ENCODE measurements at places on chromosomes 12 and 14.
A peak's percentile ranks its signal among the peaks of the same experiment; 100 is the strongest.

DNA sequence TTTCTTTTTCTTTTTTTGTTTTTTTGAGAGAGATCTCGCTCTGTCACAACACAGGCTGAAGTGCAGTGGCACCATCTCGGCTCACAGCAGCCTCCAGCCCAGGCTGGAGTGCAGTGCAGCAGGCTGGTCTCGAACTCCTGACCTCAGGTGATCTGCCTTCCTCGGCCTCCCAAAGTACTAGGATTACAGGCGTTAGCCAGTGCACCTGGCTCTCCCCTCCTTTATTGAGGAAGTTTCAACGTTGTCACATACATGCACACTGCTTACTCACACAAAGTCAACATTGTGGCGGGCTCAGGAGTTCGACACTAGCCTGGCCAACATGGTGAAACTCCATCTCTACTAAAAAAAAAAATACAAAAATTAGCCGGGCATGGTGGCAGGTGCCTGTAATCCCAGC, 32.0 kb downstream of the EAPP start:
- no peaks in the 10 kb centered on the region for H3K36me3 ChIP-seq
- no peaks in the 10 kb centered on the region for H3K27me3 ChIP-seq
- no peak for DNase-seq
- no peaks in the 10 kb centered on the region for H3K4me1 ChIP-seq
- no peak overlapping the region for H3K27ac ChIP-seq
- no peak overlapping the region for H3K4me3 ChIP-seq

DNA sequence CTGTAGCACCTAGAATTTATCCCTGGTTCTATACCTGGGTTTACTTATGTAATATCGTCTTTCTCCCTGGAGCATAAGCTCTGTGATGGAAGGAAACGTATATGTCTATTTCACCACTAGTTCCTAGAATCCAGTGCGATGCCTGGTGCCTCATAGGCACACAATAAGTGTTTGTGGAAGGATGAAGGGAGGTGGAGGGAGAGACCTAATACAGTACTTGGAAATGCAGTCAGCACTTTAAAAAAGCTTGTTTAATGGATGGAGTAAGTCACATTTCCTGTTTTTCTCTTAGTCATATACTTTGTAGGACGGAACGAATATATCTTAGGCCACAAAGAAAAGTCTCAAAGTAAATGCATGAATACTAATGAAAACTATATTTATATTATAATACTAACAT, 186.5 kb upstream of the HMGA2 start:
- peaks cover 46% of the 10 kb centered on the region for H3K4me1 ChIP-seq
- no peak overlapping the region for H3K4me3 ChIP-seq
- no peak overlapping the region for H3K27ac ChIP-seq
- DNase-seq: no peak

GRCh38 chr12:124018539-124018938, 45.5 kb downstream of the ZNF664 start:
- no peak overlapping the region for H3K27ac ChIP-seq
- H3K27me3 ChIP-seq: no peaks in the 10 kb centered on the region
- no peak overlapping the region for H3K4me3 ChIP-seq
- no peaks in the 10 kb centered on the region for H3K36me3 ChIP-seq
- H3K4me1 ChIP-seq: no peaks in the 10 kb centered on the region

GRCh38 chr12:59182191-59182590, 261.9 kb upstream of the LRIG3 start:
- H3K4me1 ChIP-seq: peaks cover 5% of the 10 kb centered on the region
- no peak for DNase-seq
- no peaks in the 10 kb centered on the region for H3K27me3 ChIP-seq

DNA sequence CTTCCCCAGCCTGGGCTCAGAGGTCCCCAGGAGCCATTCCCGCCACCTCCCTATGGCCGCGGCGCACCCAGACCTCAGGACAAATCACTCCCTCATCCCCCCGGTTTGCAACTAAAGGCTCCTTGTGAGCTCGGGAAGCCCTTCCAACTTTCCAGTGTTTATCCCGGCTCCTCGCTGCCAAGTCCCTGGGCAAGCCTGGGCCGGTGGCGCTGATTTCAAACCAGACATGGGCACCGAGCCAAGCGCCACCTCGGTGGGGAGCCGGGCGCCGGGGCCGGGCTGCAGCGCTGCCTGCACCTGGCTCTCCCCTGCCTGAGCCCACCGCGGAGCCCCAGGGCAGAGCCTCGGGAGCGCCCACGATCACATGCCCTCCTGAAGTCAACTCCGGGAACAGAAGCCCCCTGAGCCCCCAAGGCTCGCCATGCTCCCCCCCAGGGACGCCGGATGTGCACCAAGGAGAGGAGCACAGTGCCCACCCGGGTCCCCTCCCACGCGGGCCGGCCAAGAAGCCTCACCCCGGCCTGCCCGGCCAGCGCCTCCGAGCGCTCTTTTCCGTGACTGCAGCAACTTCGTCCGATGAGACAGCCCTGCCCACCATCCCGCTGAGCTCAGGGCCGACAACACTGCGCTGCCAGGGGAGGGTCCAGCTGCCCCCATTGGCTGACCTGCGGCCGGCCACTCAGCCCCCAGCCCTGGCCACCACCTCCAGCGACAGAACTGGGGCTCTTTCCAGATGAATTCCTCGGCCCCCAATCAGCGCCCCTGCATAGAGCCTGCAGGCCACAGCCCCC, 50.0 kb downstream of the NCOR2 start:
- H3K36me3 ChIP-seq: no peaks in the 10 kb centered on the region
- H3K4me3 ChIP-seq: peak overlapping the region; percentile 62
- H3K27ac ChIP-seq: peak overlapping the region; percentile 97
- no peaks in the 10 kb centered on the region for H3K27me3 ChIP-seq
- H3K4me1 ChIP-seq: peaks cover 63% of the 10 kb centered on the region
- no peak for DNase-seq

- no peak overlapping the region for H3K4me3 ChIP-seq
- DNase-seq: no peak
- H3K4me1 ChIP-seq: no peaks in the 10 kb centered on the region
- no peaks in the 10 kb centered on the region for H3K27me3 ChIP-seq
- H3K27ac ChIP-seq: no peak overlapping the region
- H3K36me3 ChIP-seq: no peaks in the 10 kb centered on the region
These were observed 73.2 kb upstream of the BICD1 start for GRCh38 chr12:32033406-32033805.

DNA sequence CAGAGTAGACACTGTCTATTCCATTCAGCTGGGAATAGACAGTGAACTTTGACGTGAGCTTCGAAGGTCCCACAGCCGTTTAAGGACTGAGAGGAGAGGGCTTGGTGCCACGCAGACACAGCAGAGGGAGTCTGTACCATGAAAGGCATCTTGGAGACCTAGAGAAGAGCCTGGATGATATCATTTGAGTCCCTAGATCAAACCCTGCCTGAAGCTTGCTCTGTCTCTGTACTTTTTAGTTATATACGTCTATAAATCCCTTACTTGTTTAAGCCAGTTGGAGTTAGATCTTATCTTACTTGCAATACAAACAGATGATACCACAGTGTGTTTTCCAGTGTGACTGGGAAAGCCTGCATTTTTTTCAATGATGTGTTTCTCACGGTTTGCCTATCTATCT, 128.9 kb upstream of the RTL1 start:
- H3K27me3 ChIP-seq: no peaks in the 10 kb centered on the region
- no peak for DNase-seq
- H3K4me3 ChIP-seq: no peak overlapping the region
- H3K27ac ChIP-seq: no peak overlapping the region
- no peaks in the 10 kb centered on the region for H3K4me1 ChIP-seq
- H3K36me3 ChIP-seq: no peaks in the 10 kb centered on the region

DNA sequence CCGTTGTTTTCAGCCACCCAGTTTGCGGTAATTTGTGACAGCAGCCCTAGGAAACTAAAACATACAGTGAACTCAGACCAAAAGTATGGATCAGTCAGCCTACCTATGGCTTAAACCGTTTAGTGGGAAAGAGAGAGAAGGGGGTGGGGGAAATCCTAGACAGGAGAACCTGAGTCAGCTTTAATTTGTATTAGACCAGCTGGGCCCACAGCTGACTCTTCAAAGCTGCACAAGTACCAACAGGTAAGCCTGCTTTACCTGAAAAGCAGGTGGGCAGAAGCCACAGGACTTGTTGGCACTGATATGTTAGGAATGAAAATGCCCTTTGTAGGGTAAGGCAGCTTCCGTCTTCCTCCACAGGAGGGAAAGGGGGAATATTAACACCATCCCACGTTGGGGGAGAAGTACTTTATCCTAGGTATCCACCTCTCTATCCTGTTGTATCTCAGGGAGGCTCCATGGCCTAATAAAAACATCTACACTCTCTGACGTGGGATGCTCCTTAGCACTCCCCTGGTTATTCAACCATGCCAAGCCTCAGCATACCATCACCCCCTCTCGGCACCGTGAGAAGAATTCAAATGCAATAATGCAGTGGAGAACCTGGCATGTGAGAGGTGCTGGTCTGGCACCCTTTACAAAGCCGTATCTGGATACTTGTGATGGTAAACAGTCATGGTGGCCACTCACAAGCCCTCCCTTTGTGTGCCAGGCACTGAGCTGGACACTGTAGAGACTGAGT, 70.3 kb downstream of the STON2 start:
- H3K27me3 ChIP-seq: no peaks in the 10 kb centered on the region
- peak overlapping the region; percentile 99 for H3K27ac ChIP-seq
- H3K36me3 ChIP-seq: no peaks in the 10 kb centered on the region
- peak overlapping the region; percentile 56 for H3K4me3 ChIP-seq
- DNase-seq: peak; percentile 96

GRCh38 chr14:60514378-60514740, 5.4 kb downstream of the SIX6 start:
- DNase-seq: no peak
- H3K27me3 ChIP-seq: peaks cover 91% of the 10 kb centered on the region
- H3K27ac ChIP-seq: no peak overlapping the region
- peak overlapping the region; percentile 42 for H3K4me3 ChIP-seq

GRCh38 chr14:68714991-68715924, 77.6 kb downstream of the ZFP36L1 start:
- H3K4me3 ChIP-seq: no peak overlapping the region
- no peak overlapping the region for H3K27ac ChIP-seq
- no peaks in the 10 kb centered on the region for H3K27me3 ChIP-seq
- H3K36me3 ChIP-seq: no peaks in the 10 kb centered on the region
- no peak for DNase-seq
- H3K4me1 ChIP-seq: no peaks in the 10 kb centered on the region

DNA sequence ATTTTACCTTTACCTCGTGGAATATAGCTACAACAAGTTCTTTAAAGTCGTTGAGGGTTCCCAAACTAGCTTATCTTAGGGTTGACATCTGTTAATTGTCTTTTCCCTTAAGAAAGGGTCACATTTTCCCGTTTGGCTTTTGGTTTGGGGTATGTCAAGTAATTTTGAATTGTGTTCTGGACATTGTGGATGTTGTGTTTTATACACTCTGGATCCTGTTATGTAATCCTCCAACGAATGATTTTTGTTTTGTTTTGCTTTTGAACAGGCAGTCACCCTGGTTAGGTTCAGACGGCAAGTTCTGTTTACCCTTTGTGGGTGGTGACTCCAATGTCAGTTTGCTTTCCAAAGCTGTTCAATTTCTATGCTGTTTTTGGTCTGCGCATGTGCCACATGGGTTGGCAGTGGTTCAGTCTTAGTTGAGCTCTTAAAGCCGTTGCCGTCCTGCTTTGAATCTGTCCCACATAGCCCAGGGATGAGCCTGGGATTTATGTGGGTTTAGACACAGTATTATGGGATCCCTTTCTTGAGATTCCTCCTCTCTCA, 84.8 kb downstream of the TESC start:
- no peak overlapping the region for H3K27ac ChIP-seq
- peaks cover 4% of the 10 kb centered on the region for H3K36me3 ChIP-seq
- H3K4me1 ChIP-seq: peaks cover 13% of the 10 kb centered on the region
- DNase-seq: no peak
- H3K27me3 ChIP-seq: no peaks in the 10 kb centered on the region

DNA sequence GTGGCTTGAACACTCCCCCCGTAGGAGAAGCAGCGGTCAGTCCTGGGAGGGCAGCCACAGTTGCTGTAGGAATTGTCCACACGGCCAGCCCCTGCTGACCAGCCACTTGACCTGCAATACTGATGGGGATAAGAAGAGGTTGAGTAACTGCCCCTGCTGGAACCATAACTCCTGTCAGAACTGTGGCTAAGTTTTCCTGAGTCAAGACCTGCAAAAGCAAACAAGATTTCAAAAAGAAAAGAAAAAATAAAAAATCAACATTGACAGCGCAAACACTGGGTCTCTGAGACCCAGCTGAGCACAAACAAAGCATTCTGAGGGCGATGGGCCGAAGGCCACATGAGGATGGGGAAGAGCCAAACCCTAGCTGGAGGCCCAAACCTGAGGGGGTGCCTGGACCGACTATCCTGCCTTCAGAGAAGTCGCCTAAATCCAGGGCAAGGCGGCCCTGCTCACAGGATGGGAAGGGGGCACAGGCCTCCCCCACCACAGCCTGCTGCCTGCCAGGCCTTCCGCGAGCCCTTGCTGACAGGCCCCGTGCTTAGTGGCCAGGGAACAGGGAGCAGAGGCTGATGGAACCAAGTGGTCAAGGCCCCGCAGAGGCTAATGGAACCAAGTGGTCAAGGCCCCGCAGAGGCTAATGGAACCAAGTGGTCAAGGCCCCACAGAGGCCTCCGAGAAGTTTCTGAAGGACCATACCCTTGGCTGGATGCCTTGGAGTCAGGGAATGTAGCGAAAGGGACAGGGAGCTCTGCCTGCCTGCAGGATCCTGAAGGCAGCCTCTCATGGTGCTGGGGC, 19.1 kb downstream of the POU6F1 start:
- no peaks in the 10 kb centered on the region for H3K4me1 ChIP-seq
- no peak overlapping the region for H3K4me3 ChIP-seq
- no peaks in the 10 kb centered on the region for H3K27me3 ChIP-seq

DNA sequence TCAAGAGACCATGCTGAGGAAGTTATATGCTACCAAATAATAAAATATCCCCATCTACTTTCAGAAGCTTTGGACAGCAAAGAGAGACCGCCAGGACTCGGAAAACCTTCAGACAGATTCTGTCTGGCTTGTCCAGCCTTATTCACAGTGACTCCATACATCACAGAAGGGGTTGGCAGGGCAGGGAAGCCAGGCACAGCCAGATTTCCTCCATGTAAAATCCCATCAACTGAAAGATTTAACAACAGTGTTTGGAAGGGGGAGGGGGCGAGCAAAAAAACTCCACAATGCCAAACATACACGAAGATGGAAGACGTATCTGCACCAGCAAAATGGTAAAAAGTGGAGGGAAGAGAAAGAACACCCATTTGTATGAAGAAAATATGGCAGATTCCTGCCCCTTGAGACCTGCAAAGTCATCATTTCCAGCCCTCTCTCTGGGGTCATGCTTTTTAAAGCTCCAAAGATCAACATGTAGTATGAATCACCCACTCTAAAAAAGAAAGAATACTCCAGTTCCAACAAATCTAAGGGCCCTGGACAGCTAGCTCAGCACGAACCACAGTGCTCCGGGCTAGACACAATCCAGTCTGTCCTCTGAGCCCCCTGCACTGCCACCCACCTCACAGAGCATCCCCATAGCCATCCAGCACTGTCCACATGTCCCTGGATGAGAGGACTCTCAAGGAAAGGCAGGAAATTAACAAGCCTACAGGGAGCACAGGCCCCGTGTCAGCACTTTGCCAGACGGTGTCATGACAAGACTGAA, 116.4 kb downstream of the DICER1 start:
- no peak overlapping the region for H3K27ac ChIP-seq
- H3K4me1 ChIP-seq: no peaks in the 10 kb centered on the region
- H3K4me3 ChIP-seq: no peak overlapping the region
- H3K27me3 ChIP-seq: no peaks in the 10 kb centered on the region
- no peaks in the 10 kb centered on the region for H3K36me3 ChIP-seq

Measured in keratinocyte (primary cell).